Activated CD4-positive, alpha-beta memory T cell treated with anti-CD3 and anti-CD28 coated beads for 36 hours (primary cell): ENCODE measurements at places on chromosomes 3 and 15. TPM values are rescaled to one million over a fixed set of nuclear protein-coding genes. Genes with fewer than 3 reads are reported as not detected.

Gene TUSC7
- not detected for total RNA-seq

Gene FETUB
- total RNA-seq: not detected

DNA sequence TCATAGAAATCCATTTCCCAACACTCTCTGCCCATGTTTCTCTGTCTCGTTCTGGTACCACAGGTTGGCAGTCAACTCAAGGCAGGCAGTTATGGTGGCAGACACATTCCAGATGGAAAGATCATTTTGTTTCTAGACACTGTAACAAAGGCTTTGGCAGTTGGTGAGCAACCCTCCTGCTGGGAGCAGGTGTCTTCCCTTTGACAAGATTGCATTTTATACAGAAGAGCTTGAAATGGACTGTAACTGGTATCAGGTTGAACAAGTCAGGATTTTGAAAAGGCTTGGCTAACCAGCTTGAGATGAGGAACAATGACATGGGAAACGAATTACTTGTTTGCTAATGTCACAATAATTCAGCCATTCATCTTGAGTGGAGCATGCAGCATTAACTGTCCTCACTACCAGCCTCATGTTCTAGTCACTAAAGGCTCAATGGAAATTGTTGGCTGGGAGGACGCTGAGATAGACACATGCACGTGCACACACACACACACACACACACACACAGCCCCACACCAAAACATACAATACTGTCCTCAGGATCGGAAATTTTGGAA lies 170.0 kb downstream of the SEMA6D start:
- no peak for DNase-seq

- DNase-seq: no peak
Measured at GRCh38 chr3:21750831-21751391, at the start of gene ZNF385D. ZNF385D (minus strand) TSS chr3:21751210; CDS start chr3:21750916, 294 bp downstream.

DNA sequence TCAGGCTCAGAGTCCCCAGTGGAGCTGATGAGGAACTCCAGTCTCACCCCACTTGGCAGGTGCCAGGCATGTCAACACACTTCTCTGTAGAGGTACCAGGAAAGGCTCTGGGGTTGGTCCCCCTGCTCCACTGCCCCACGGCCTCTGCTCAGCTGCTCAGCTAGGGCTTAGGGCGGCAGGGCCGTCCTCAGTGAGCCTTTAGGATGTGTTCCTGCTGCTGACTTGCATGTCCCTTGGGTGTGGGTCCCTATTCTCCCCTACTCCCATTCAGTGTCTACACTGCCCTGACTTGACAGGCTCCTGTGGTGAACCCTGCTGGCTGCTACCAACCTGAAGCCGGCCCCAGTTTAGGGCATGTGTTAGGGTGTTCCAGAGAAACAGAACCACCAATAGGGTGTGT lies 17.9 kb upstream of the POLG start:
- no peak for DNase-seq

DNA sequence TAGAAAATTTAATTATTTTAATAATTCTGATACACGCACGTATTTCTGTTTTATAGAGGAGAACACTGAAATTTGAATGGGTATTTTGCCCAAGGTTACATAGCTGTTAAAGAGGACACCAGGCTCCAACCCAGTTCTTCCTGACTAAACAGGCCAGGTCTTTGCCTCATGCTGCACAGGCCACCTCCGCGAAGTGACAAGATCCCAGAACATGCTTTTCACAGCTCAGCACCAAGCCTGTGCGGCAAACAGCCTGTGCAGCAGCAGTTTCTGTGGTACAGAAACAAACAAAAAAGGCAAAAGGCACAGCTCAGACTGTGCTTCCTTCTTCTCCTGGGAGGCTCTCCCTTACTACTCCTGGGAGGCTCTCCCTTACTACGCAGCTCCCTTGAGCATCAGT lies 6.5 kb downstream of the FOXL2 start:
- no peak for DNase-seq

GRCh38 chr15:72796515-72797337 lies 13.2 kb upstream of the ADPGK start:
- peak; percentile 49 for DNase-seq

DNA sequence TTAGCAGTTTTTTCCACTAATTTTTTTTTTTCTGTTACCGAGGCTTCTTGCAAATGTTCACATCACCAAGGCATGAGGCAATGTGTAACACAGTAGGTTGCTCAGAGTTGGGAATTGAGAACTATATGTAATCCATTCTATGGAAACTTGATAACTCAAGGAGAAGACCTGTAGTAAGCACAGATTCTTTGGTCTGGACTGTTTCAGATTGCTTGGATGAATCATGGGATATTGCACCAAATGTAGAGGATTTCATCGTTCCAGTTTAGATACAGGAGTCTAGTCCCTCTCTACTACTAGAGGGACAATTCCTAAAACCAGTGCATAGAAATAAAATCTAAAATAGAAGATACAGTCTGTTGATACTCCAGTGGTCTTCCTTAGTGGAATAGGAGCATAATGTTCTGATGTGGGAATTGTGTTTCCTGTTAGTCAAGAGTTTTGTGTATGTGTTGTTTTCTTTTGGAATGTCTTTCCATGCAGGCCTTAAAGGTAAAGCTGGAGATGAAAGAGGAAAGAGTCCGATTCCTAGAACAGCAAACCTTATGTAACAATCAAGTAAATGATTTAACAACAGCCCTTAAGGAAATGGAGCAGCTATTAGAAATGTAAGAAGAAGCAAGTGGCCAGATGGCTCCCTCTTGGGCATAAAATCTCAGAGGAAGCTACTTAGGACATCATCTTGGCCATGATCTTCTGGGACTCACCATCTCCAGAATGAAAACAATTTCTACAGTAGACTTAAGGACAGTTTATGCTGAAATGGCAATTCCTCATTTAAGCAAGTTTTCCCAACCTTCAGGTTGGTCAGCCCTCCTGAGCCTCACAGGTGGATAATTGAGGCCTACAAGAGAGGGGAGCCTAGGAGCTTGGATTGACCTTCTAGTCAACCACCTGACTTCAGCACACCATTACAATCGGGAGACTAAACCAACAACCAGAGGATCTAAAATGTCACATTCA lies 10.7 kb downstream of the KNSTRN start:
- DNase-seq: no peak

DNA sequence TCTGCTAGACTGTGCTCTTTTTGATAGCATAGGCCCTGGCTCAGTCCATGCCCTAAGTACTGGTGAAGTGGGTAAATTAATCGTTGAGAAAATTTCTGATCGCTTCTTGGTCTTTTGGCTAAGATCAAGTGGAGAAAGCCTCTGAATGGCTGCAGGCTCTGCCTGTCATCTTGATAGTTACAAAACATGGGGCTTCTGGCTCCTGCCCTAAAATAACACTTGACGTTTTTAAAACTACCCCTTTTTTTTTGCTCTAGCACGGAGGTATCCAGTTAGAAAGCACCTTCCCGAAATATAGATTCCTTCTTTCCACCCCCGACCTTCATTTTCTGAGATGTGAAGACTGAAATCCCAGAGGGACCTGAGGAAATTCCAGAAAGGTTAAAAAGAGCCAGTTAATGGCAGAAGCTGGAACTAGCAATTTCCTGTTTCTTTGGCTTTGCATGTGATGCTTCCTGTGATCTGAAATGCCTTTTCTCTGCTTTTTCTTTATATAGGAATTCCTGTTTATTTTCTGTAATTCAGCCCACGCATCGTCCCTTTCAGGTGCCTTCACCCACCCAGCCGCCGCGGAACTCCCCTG lies 799 bp upstream of the C2CD4B start:
- no peak for DNase-seq

DNA sequence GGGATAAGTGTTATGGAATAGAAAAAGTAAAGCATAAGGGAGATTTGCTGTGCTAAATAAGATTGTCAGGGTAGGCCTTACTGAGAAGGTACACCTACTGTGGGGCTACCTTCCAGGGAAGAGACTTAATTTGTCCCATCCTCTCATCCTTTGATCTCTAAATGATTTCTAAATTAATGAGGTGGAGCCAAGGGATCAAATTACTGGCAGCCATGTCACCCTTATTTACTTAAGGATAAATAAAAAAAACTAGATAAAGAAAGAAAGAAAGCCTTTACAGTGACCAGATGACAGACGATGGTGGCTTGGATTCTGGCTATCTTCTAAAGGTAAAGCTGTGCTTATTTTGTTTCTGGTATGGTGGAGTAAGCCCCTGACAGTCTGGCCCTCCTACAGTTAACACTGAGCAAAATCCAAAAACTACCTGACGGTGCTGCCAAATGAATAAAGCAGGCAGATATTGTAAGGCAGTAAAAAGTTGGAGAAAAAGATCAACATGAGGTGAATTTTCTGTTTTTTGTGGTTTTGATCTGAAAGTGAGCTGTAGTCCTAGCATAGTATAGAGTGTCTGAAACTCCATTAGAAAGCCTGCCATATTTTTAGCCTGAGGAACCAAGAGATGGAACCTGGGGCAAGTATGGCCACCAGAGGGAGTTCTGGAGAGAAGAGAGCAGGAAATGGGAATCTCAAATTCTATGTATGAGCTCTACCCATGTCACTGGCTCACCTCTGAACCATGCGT lies 285.1 kb upstream of the MANF start:
- peak; percentile 34 for DNase-seq

DNA sequence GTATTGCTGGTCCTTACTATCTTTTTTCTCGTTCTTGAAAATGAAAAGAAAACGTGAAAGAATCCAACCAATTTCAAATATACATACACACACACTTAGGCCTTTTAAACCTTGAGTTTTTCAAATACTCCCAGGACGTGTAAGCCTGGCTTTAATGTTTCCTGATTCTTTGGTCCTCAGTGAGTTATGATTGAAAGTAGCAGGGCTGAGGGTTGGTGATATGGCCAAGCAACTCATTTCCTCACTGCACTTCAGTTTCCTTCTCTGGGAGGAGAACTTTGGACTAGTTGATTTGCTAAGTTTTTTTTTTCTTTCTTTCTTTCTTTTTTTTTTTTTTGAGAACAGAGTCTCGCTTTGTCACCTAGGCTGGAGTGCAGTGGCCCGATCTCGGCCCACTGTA lies 34.6 kb downstream of the CHD2 start:
- DNase-seq: no peak
